ENCODE measurements at places on chromosomes 7 and 10. TPM values are rescaled to one million over a fixed set of nuclear protein-coding genes. Genes with fewer than 3 reads are reported as not detected.

- DNase-seq = no peak
These were observed 16.3 kb upstream of the LFNG start for GRCh38 chr7:2503056-2503941.

DNA sequence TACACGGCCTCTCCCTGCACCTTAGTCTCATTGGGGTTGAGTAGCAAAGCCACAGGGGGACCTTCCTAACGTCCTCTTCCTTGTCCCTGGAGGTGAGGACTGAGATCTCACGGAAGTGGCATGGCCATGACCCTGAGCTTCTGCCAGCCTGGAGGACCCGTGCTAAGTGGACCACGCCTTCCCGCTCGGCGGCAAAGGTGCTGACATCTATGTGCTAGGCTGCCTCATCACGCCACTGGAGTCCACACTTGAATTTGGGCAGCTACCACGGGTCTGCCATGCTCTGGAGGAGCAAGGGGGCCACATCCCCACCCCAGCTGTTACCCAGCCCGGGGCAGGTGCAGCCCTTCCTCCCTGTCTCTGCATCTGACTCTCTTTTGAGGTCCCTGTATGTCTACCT, 15.3 kb downstream of the GHRHR start:
- no peak for DNase-seq

- DNase-seq = no peak
These were observed 3.0 kb downstream of the BTBD16 start for GRCh38 chr10:122273966-122274545.

GRCh38 chr10:76723844-76724243, 913.8 kb downstream of the KCNMA1 start:
- no peak for DNase-seq

DNA sequence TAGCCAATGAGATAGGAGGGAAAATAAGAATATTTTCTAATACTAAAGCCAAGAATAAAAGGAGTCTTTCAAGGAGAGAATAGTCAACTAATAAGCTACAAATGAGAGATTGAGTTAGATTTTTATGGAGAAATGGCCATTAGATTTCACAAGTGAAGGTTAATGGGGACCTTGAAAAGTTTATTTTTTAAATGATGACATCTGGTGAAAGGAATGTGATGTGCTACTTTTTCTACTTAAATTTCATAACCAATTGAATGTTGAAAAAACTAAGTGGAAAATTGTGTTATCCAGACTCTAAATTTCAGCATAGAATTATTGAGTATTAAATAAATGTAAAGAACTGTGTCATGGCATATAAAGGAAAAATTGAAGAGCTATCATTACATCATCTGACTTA, 125.7 kb downstream of the TSPAN12 start:
- no peak for DNase-seq

GRCh38 chr10:119806334-119807130, 66.1 kb downstream of the MCMBP start:
- DNase-seq = no peak

DNA sequence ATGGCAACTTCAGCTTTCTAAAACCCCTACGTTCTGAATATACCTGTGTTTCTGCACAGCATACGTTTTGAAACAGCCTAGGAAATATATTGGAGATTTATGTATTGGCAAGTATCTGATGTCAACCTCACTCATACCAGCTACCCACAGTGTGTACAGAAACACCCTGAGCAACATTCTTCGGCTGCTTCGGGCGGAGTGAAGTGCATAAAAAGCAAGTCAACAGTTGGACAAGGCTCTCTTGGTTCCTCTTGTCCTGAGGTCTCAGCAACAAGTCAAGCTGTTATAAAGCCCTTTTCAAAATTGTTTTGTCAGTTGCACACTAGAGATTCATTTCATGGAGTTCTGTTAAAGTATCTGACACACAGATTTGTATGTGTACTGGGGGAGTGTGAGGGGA, 40.0 kb upstream of the PAPSS2 start:
- DNase-seq = no peak

GRCh38 chr10:18043148-18044006, 91.7 kb downstream of the SLC39A12 start:
- no peak for DNase-seq

GRCh38 chr10:102117391-102118159, 2.6 kb downstream of the LDB1 start:
- no peak for DNase-seq

DNA sequence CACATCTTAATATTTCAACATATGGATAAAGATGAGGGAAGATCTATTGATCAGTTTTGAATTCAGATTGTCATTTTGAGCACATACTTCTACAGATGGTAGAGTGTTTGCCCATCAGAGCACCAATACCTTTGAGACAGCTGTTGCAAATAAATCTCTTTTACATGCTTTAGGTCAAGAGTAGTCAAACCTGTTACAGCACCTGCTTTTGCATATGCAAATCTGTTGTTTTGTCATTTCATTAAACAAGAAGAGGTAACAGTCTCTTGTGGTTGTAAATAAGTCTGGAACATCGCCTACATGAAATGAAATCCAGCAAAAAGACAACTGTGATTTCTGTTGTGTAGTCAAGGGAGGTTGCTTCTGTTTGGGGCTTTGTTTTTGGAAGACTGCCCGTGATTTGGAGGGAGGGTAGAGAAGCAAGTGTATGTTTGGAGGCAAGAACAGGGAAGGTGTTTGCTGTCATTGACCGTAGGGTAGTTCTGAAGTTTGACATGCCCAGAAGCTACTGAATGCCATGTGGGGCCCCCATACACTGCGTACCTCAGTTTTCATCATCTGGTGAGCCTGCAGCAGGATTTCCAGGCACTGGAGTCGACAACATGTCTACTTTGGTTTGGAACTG, 233.6 kb upstream of the PPP1R3A start:
- no peak for DNase-seq

DNA sequence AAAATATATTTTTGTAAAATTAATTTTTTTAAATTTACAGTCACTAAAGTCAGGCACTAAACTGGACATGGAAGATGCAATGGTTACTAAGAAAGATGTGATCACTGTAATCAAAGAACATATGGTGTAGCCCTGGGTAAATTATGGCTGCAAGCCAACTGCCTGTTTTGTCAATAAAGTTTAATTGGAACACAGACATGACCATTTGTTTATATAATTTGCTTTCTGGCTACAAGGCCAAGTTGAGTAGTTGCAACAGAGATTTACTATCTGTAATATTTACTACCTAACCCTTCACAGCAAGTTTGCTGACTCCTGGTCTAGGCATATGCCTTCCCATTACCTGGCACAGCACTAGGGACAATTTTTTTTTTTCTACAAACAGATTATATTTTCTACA, 448.9 kb downstream of the ADRA2A start:
- no peak for DNase-seq

DNA sequence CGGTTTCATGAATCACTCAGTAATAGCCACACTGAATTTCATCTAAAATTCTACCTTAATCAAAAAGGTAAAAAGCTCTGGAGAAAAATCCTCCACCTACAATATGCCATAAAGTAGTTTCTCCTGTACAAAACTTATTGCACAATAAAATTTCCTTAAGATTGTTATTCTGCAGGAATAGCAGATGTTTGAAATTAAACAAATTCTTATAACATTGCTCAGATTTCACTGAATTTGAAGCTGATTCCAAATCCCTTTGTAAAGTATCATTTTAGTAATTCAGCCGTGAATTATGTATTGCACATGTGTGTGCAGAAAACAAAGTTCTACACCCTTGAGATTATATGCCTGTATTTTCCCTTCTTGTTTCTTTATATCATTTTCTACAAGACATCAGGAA, 123.8 kb downstream of the AMPH start:
- no peak for DNase-seq

DNA sequence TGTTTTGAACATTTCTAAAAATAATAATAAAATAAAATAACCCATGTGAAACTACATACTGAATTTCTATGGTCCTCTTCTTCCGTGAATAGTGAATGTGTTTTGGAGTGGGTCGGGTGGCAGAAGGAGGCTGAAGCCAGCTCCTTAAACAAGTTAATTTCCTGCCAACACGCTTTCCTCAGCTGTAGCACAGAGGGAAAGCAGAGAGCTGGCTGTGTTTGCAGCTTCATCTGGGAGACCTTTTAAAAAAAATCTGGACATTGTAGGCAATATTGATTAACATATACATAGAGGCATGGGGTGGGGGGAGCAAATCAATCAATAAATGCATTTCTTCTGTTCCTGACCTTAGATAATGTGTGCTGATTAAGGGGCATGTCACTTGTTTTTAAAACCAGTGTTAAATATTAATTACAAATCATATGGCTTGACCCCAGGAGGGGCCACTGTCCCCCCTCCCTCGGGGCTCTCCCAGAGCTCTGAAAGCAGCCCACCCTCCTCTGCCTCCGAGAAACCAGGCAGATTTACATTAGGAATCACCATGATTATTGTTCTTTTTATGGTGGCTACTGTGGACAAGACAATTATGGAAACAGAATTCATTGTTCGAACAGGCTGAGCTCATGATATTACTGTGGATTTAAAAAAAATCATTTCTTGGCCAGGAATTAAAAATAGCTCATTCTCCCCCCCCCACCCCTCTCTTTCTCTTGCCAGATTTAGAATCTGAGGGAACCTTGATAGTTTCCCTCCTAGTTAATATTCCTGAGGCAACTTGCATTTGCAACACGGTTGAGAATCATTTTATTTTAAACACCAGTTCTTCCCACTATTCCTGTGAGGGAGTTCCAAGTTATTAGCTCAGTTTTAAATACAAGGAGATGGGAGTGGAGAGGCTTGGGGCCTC, 100.5 kb upstream of the CARD11 start:
- DNase-seq = no peak

DNA sequence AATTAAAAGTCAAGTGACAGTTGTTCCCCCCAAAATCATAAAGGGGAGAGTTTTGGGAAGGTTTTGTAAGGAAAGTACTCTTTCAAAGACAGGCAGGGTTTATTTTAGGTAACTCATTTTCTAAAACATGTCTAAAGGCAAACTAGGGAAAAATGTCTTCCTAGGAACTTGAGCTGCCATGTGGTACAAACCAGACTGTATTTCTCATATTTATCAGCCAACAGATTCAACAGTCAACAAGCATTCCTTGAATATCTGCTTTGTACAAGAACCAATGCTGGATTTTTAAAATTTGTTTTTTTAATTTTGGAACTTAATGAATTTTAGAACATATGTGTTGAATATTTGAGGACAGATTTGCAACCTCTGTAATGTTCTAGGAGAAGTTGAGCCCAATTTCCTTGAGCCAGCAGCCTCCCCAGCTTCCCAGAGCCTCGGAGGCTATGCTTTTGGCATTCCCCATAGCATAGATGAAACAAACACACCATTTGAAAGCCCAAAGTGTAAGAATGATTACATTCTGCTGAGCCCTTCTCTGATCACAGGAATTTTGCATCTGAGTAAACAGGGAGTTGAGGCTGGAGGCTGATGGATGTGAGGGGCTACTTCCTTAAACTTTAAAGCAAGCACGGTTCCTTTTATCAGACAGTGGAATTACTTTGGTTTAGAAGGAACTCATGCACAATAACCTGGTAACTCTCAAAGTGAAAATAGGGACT, 345.1 kb downstream of the RNLS start:
- DNase-seq = no peak

DNA sequence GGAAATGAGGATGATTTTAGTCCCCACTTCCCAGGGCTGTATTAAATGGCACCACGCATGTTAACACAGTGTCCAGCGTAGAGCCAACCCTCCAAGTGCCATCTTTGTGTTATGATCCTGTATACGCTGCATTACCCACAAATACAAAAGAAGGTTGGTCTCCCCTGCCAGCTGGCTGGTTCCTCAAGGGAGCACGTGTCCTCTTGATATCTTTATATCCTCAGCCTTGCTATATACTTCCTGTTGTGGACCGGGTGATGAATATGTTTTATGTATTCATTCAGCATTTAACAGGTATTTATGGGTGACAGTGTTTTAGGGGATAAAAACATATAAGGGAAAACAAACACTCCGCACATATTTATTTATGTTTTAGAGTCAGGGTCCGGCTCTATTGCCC, 23.2 kb upstream of the PRRT4 start:
- no peak for DNase-seq

The OR2A1 gene
- 1.5 TPM for polyA plus RNA-seq

The CAMK1D gene
- polyA plus RNA-seq = 11.2 TPM

The DGKB gene
- 5.4 TPM for polyA plus RNA-seq
